ENCODE measurements at places on chromosomes 4 and X. TPM values are rescaled to one million over a fixed set of nuclear protein-coding genes. Genes with fewer than 3 reads are reported as not detected.

Gene TMPRSS11B
- not detected for total RNA-seq

Gene UGT2B17
- total RNA-seq = 0.22 TPM

Gene FAM149A
- 3.0 TPM for total RNA-seq

Gene XPNPEP2
- total RNA-seq = 0.44 TPM

Gene DCTD
- 141 TPM for total RNA-seq

Gene SMPX
- not detected for total RNA-seq

Gene H2AZ1
- 99.2 TPM for total RNA-seq

Gene REPS2
- 69.9 TPM for total RNA-seq

Gene SYNPO2
- total RNA-seq = 42.8 TPM

Gene SSX1
- total RNA-seq = not detected

Measured in adrenal gland (tissue), 19 donors.